ENCODE measurements at places on chromosomes 16 and 17.

DNA sequence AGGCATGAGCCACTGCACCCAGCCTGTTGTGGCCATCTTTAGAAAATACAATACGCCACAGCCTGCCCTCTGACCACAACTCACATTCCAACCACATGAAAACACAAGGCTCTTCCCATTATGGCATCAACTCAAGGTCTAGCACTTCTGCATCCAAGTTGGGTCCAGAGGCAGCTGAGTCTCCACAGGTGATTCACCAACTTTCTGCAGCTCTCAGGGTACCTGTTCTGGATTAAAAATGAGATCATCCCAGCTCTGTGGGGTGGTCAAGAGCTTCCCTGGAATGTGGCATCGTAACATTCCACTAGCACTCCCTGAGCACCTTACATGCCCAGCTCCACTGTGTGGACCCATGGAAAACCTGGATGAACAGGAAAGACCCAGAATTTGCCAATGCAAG, 9.9 kb upstream of the GUCY2D start:
- DNase-seq = no peak

DNA sequence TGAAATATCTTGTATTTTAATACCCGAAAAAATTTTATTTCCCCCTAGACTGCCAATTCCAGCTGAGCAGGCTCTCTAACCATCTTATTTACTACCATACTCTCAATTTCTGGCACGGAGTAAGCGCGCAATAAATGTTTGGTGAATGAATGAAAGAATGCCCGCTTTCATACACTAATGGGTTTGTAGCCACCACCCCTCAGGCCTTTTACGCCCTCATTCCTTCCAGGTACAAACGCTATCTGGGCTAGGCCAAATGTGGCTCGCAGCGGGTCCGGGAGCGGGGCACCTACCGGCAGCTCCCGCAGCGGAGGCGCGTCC, 536 bp upstream of the PLD2 start:
- no peak for DNase-seq

DNA sequence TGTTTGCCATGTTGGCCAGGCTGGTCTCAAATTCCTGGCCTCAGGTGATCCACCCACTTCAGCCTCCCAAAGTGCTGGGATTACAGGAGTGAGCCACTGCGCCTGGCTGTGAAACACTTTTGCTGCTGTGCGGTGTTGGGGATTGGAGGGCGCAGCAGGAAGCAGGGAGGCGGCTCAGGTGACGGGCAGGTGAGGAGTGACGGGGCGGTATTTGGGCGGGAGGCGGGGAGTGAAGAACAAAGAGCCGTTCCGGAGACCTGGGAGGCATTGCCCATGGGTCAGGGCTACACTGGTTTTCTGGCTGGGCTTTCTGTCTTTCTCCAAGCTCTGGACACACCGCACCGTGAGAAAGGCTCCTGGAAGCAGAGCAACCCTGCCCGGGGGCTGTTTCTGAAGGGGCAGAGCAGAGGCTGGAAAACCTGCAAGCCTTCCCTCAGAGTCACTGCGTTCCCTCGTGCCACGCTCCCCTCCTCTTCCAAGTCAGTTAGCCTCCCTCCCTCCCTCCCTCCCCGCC, 22.1 kb downstream of the CRISPLD2 start:
- DNase-seq = no peak

DNA sequence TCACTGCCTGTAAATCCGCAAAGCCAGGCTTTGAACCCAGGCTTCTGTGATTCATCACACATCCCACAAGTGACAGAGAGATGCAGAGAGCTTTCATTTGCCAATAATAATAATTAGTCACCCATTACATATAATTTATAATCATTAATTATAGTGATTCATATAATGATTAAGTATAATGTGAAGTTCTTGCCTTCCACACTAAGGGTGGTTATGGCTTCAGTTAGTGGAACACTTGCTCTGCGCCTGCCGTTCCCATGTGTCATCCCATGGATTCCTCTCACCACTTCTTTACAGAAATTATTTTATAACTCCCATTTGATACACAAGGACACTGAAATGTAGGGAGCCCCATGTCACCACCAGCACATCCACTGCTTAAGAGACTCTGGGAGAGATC, 39.8 kb upstream of the XYLT1 start:
- no peak for DNase-seq

GRCh38 chr17:36057911-36058310, 6.2 kb upstream of the CCL18 start:
- DNase-seq = no peak

- no peak for DNase-seq
Measured at GRCh38 chr16:25699069-25699468, 7.3 kb downstream of the HS3ST4 start.

DNA sequence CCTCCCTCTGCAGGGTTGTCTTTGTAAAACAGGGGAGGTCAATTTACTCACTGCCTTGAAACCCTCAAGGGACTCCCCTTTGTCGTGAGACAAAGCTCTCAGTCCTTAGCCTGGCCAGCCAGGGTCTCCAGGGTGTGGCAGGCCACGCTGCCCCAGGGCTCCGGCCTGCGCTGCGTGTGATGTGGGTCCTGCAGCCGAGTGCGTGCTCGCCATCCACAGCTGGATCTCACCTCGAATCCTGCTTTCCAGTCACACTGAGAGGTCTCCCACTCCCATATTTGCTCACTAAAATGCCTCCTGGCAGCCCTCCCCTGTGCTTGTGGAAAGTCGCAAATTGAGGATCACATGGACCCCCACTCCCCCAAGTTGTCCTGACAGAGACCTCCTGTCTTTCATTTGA, 10.0 kb upstream of the CLEC18C start:
- no peak for DNase-seq

DNA sequence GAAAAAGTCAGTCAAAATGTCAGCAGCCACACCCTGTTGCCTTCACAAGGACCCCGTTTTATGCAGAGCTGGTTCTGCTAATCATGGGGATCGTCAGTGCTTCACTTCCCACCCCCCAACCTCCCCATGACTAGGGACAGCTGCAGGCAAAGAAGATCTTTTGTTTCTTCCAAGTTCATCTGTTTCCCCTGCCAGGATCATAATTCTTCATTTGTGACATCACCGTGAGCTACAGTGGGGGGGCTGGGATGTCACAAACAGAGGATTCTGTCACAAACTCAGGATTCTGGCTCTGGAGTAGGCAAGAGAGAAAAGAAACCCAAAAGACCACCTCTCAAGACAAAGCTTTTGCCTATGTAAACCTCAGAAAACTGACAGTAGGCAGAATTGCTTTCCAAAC, 24.7 kb downstream of the DNAJC7 start:
- DNase-seq = no peak
